ENCODE measurements at places on chromosomes 5 and 9.

- no peak for DNase-seq
These were observed 39.3 kb upstream of the RAD23B start for GRCh38 chr9:107243742-107244141.

GRCh38 chr5:74257645-74258313 lies 382.7 kb downstream of the ENC1 start:
- DNase-seq, result no peak

- no peak for DNase-seq
These were observed 63.0 kb downstream of the ADAMTS12 start for GRCh38 chr5:33828626-33829308.

DNA sequence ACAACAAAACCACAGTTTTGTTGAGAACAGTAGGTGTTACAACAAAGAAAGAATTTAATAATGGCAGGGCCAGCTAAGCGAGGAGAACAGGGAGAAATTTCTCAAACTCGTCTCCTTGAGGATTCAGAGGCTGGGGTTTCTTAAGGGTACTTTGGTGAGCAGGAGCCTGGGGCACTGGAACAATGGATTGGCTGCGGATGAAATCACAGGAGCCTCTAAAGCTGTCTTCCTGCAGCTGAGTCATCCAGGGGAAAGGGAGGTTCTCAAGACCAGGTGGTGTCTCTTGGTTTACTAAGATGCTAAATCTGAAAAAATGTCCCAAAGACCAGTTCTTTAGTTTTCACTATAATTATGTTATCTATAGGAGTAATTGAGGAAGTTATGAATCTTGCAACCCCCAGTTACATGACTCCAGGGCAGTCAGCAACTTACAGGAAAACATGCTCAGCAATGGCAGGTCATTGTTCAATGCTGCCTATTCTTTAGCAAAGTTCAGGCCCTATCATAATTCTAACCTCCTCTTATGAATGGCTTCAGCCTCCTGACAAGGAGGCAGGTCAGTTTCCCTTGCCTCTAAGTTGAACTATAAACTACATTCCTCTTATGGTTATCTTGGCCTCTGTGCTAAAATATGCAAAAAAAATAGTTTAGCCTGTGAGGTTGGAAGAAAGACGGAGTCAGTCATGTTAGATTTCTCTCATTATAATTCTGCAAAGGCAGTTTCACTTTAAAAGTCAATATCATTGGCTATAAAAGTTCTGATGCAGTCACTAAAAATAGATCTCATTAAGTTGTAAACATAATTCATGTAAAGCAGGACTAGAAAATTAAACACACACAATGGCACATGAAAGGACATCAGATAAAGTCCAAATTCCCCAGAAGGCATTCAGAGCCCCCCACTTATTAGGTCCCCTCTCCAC lies 63.3 kb upstream of the CKS2 start:
- no peak for DNase-seq

DNA sequence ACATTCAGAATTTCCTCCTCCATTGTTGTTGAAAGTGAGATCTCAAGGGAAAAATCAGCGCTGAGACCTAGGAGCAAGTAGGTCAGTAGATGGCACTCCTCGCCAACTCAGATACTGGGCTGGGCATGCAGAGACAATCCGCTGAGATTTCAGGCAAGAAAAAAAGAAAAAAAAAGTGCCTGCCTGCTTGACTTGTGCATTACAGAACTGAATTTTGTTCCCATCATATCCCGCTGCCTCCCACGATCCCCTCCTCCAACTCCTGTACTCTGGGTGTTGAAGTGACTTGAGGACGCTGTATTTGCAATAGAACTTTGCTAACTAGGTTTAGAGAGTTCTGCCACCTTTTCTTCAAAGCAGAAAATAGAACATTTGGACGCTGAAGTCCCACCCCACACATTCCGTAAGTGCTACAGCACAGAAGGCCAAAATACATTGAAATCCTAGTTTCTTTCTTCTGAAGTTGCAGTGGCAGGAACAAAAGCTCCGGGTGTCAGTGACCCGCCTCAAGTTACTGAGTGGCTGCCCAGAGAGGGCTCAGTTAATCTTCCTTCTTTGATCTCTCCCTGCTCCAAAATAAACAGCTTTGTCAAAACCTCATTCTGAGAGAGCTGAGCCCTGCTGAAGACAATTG lies 265.8 kb downstream of the MLLT3 start:
- DNase-seq, result peak; percentile 57

GRCh38 chr9:96574455-96574854 lies 45.2 kb downstream of the CDC14B start:
- DNase-seq, result no peak

- no peak for DNase-seq
These were observed 3.1 kb upstream of the FCHSD1 start for GRCh38 chr5:141654298-141654697.

- no peak for DNase-seq
These were observed 113.8 kb downstream of the RPS23 start for GRCh38 chr5:82164176-82164976.

- peak; percentile 74 for DNase-seq
These were observed 885 bp upstream of the MLLT3 start for GRCh38 chr9:20623021-20623747.

DNA sequence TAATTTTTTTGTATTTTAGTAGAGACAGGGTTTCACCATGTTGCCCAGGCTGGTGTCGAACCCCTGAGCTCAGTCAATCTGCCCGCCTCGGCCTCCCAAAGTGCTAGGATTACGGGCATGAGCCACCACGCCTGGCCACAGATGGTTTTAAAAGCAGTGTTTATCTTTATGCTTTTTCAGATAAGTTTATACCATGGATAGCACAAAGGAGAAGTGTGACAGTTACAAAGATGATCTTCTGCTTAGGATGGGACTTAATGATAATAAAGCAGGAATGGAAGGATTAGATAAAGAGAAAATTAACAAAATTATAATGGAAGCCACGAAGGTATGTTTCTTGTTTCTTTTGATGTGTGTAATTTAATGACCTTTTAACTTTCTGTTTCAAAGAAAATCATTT lies 35.1 kb downstream of the POLK start:
- DNase-seq, result no peak

DNA sequence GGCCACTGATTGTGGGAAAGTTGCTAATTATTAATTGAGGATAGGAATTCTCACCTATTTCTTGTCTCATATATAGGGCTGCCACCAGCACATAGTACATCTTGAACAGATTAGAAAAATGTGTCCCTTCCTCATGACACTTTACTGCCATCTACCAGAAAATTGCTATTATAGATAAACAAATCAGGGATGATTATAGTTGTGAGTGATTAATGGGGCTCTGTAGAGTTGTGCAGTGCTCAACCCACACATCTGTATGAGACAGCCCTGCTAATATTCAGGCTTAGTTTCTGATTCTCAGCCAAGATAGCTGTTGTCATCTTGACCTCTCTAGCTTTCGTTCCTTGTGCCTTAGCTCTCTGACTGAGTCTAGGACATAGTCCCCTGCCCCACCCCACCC lies 373.3 kb downstream of the TLE4 start:
- peak; percentile 32 for DNase-seq

GRCh38 chr9:27335075-27335474 lies 38.1 kb upstream of the EQTN start:
- DNase-seq, result peak; percentile 8

DNA sequence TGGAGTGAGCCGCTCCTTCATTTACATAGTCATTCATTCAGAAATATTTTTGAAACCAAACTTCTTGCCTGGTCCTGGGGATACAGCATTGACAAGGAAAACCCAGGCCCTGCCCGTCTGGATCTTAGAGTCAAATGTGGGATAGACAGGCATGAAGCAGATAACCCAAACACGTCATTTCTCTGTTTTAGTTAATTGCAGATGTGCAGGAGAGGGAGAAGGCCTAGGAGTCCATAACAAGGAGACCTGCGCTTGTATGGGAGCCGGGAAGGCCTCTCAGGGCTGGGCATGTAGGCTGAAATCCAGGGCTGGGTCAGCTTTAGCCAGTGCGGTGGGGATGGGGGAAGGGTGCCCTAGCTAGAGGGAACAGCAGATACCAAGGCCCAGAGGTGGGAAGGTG lies 43.3 kb downstream of the PRRX2 start:
- DNase-seq, result no peak

DNA sequence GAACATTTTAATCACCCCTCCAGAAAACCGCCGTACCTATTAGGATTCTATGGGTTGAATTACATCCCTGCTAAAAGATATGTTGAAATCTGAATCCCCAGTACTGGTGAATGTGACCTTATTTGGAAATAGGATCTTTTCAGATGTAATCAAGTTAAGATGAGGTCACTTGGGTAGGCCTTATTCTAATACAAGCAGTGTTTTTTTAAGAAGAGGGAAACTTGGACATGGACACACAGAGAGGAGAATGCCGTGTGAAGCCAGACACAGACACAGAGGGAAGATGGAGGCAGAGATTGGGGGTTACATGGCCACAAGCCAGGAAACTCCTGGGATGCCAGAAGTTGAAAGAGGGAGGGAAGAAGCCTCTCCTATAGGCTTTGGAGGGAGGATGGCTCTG lies 183.5 kb downstream of the GNA14 start:
- DNase-seq, result no peak

- DNase-seq, result no peak
These were observed 138.5 kb downstream of the SLIT3 start for GRCh38 chr5:169162407-169162806.

DNA sequence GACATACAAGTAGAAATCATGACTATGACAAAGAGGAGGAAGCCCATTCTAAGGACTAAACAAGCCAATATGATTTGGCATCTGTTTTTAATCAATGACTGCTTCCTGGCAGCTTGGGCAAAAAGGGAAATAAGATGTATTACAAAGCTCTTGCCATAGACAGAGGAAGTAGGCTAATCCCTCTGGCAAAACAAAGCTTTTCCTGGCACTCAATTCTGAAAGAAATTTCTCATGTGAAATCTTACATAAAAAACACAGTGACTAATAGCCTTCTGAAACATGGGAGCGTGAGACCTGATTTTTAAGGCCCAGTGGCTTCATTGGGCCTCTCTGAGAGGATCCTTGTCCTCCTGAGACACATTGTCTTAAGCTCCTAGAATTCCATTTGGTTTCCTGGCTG lies 93.6 kb downstream of the COL23A1 start:
- DNase-seq, result no peak

- no peak for DNase-seq
These were observed 300.5 kb downstream of the COX7C start for GRCh38 chr5:86918246-86918645.

GRCh38 chr5:41776435-41776834 lies 93.8 kb downstream of the OXCT1 start:
- no peak for DNase-seq

DNA sequence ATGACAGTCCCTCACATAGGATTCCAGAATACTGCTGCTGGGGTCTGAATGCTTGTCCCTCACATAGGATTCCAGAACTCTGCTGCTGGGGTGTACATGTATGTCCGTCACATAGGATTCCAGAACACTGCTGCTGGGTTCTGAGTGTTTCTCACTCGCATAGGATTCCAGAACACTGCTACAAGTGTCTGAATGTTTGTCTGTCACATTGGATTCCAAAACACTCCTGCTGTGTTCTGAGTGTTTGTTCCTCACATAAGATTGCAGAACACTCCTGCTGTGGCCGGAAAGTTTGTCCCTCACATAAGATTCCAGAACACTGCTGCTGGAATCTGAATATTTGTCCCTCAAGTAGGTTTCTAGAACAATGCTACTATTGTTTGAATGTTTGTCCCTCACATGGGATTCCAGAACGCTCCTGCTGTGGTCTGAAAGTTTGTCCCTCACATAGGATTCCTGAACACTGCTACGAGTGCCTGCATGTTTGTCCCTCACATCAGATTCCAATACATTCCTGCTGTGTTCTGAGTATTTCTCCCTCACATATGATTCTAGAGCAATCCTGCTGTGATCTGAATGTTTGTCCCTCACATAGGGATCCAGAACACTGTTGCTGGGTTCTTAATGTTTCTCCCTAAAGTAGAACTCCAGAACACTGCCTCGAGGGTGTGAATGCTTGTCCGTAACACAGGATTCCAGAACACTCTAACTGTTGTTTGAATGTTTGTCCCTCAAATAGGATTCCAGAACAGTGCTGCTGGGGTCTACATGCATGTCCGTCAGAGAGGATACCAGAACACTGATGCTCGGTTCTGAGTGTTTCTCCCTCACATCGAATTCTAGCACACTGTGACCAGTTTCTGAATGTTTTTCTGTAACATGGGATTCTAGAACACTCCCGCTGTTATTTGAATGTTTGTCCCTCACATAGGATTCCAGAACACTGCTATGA lies 200.4 kb downstream of the FOXD4L6 start:
- DNase-seq, result no peak

GRCh38 chr5:97888439-97888838 lies 705.4 kb upstream of the RIOK2 start:
- DNase-seq, result no peak

DNA sequence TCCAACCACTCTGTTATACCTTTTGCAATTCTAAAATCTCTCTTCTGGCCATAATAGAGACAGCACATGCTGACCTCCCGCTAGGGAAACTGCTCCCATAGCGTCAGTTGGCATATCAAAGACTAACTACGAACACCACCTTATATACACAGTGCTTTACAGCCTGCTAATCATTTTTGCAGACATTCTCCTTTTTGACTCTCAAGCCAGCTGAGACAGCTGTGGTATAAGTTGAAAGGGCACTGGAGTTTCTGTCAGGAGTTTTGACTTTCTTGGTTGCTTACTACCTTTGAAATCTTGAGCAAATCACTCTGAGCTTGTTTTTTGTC lies 160.2 kb upstream of the TBCA start:
- no peak for DNase-seq
